ENCODE measurements at places on chromosomes 5 and 9. TPM values are rescaled to one million over a fixed set of nuclear protein-coding genes. Genes with fewer than 3 reads are reported as not detected.
A peak's percentile ranks its signal among the peaks of the same experiment; 100 is the strongest.

GRCh38 chr9:105993116-105993854 lies 298.9 kb downstream of the TMEM38B start:
- no peak for DNase-seq

- DNase-seq, result no peak
Observed at GRCh38 chr5:167987490-167988280, 303.8 kb upstream of the WWC1 start.

DNA sequence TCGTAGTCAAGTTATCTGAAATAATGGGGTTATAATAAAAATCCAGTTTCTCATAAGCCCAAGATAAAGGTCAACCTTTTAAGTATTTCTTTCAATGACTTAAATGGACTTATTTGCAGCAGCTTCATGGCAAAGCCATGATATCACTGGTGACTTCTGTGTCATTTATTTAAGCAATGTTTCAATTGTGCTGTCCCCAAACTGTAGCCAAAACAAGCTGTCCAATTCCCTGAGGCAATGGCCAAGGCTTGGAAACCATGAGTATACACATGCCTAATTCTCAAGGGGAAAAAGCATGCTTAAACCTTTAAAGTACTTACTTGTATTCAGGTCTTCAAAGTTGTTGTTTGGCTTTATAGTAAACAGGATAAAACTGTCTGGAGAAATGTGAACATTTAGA lies 376.4 kb upstream of the TNC start:
- DNase-seq, result no peak

GRCh38 chr9:120484162-120484561 lies 95.8 kb downstream of the CDK5RAP2 start:
- DNase-seq, result no peak

- no peak for DNase-seq
Observed at GRCh38 chr9:92254381-92255337, 38.8 kb downstream of the IARS1 start.

DNA sequence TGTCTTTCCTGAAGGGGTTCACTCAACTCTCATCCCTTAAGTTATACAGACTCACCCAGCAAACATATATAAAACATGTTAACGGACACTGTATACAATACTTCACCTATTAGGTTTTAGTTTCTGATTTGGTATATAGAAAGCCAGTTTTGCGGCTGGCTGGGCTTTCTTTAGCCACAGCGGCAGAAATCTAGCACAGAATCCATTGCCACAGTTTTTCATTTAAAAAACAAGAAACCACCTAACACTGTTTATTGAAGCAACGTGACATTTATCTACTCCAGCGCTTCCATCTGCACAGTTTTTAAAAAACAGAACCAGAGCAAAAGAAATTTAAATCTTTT lies 67.3 kb downstream of the SNX30 start:
- no peak for DNase-seq

DNA sequence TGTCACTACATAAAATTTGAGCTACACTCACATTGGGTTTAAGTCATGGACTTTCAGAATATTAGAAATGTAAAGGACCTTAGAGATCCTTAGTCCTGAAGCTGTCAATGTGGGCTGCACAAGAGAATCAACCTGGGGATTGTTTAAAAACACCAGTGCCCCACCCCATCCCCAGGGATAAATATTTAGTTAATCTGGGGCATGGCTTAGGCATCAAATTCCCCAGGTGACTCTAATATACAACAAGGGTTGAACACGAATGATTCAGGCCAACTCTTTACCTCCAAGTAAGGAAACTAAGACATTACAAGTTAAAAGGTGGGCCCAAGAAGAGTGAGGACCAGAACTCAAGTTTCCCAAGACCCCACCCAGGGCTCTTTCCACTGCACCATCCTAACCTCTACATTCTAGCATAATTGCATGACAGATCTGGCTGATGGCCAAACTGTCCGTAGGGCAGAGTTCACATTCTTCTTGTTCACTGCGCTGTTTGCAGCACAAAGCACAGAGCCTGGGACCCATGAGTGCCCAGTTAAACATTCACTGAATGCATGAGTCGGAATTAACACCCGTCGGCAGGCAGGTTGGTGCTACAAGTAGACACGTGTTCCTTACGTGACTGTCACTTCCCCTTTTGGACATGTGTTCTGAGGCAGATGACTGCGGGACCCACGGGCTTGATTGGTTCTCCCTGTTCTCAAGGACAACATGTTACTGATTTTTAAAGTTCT lies 25.2 kb downstream of the CYFIP2 start:
- DNase-seq, result no peak

DNA sequence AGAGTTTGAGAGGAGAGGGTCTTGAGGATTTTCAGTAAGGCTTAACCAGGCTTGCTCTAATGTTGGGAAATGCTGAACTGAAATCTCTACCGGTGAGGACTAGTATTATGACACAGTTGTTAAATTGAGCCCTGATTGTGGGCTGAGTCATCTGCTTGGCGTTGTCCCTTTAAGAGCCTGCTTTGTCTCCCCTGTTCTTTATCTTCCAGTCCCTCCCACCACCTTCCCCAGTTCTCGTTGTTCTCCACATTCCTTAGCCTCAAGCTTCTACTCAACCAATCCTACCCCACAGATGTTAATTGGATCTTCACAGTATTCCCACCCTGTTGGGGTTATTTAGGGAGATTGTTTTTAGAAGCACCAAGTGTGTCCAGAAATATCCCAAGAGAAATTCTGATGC lies 57.6 kb downstream of the ANKRD55 start:
- no peak for DNase-seq

DNA sequence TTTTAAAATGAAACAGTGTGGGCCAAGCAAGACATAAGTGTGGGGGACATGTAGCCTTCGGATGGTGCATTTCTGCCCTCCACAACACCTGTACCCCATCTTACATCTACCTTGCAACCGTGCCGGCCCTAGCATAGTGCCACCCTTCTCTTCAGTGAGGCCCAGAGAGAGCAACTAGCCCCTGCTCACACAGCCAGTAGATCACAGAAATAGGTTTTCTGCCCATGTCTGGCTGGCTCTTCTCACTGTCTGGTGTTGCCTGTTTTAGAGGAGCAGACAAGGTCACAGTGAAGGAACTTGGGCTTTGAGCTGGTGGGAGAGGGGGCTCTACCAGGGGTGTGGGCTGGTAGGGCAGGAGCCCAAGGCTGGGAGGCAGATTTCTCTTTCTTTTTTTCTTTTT lies 11.1 kb downstream of the PDLIM7 start:
- no peak for DNase-seq

DNA sequence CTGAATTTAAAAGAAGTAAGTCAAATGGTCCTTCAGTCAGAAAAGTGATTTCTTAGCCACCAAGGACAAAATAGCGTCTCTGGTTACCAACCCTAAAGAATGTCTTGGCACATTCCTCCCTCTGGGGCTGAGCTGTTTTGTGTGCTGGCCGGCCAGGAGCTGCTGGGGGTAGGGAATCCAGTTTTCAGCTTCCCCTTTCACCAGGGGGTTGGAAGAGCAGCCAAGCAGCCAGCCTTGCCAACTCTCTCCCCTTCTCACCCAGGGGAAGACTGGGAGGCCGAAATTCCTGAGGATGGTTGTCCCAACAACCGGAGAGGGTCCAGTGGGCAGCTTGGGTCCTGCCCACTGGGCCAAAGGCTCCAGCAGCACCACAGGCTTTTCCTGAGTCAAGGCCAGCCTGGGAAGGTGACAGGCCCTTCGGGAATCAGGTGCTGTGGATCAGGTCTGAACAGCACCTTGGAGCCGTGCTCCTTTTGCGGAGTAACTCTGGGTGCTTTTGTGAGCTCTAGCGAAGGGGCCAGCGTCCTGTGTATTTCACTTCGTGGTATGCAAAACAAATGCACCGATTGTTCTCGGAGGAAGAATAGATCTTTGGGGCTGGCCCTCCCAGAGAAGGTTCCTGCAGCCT lies 4.2 kb downstream of the WWC1 start:
- peak; percentile 58 for DNase-seq

GRCh38 chr9:87497604-87498045 lies at the start of gene DAPK1:
Gene DAPK1 (plus strand): TSS chr9:87497867. CDS start chr9:87499078, 1,211 bp downstream.
- DNase-seq, result peak; percentile 84

The ALG2 gene
- 35.4 TPM for total RNA-seq

The TRAF1 gene
- 5.8 TPM for total RNA-seq
